Activated CD8-positive, alpha-beta memory T cell treated with anti-CD3 and anti-CD28 coated beads for 24 hours (primary cell): ENCODE measurements at places on chromosomes 12 and 14.

- no peak for DNase-seq
Measured at GRCh38 chr12:100243137-100243536, 23.7 kb downstream of the DEPDC4 start.

DNA sequence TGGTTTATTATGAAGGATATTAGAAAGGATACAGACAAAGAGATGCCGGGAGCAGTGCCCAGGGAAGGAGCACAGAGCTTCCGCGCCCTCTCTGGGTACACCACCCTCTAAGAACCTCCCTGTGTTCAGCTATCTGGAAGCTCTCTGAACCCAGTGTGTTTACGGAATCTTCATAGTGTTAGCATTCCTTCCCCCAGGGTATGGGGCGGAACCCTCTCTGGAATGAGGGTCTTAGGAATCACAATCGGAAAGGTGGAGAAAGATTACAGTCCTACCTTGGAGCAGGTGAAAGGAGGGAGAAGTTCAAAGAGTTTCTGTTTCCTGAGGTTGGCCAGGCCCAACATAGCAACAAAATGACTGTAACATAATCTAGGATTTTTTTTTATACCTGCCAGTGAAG is 6.8 kb upstream of the NUDT4 start:
- DNase-seq, result no peak

DNA sequence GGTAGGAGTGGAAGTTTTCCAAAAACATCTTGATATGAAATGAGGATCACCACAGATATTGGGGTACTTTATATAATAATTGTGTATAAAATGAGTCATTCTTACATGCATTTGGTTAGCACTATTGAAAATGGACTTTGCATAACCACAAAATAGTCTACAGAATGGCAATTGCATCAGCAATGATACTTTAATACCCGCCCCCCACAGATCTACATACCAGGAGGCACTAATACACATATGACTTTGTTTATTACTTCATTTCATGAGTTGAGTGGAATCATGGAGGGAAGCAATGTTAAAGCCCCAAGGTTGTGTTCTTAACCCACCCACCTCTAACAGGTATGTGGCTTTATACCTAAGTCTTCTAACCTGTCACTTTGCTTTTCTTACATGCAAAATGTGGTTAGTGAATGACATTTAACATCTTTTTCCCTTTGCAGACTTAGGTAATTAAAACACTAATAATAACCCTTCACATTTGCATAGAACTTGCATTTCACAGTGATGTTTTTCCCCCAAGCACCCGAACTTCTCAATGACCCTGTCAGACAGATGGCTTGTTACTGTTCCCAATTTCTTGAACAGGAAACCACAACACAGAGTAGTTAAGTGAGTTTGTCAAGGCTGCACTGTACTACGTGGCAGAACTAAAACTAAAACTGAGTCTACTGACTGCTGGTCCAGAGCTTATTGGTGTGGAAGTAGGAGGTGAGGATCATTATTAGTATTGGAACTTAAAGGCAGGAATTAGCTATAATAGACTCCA is 101.9 kb downstream of the NPAS3 start:
- no peak for DNase-seq

GRCh38 chr12:116087399-116087798 is 190.1 kb downstream of the MED13L start:
- DNase-seq, result no peak

- DNase-seq, result no peak
Measured at GRCh38 chr14:49888293-49888692, 4.6 kb upstream of the ARF6 start.

DNA sequence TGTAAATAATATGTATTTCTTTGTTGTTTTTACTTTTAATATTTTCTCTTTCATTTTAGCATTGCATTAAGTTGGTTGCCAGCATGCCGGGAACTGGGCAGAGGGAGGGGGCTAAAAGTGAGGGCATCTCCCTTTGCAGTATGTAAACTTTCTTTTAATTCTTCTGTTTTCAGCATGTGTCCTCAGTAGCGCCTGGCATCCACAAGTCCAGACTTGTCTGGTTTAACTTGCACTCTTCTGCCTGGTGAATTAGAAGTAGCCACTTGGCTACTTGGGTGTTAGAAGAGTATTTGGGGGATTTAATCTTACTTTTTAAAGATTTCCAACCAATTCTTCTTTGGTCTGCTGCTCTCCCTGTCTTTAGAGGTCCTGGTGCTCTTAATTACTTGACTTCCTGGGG is 117.2 kb upstream of the SCAF11 start:
- no peak for DNase-seq

DNA sequence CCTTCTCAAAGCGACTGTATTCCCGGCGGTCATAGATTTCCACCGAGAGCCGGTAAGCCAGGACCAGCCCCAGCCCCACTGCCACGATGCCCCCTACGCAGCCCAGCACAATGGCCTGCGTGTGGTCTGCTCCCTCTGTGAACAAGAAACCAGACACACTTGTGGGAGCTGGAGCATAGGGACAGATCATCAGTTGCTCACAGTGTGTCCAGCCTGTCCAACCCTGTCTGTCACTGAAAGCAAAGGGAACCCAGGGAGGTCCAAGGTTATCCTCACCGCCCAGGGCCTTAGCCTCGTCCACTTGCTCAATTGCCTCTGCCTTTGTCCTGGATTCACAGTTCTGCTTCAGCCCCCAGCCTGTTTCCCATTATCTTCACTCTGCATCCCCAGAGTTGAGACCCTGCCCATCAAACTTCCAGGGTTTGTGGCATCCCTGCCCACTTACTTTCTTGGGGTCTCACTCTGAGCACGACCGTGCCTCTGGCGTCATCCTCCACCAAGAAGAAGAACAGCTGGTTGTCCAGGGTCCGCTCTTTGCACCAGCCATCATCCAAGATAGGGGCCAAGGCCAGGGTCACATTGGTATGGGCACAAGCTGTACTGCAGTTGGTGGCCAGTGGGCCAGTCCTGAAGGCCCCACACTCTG is 11.3 kb upstream of the CSAD start:
- DNase-seq, result no peak

DNA sequence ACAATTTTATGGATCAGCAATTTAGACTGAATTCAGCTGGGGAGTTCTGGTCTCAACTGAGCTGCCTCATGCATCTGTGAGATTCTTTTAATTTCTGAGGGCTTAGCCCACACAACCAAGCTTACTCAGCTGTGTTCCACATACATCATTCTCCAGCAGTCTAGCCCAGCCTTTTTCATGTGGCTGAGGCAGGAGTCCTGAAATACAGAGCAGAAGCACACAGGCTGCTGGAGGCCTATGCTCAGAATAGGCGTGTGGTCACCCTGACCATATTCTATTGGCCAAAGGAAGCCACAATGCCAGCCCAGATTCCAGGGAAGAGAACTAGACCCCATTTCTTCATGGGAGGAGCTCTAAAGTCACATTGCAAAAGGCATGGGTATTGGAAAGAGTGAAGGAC is 72.3 kb upstream of the DHRS4 start:
- no peak for DNase-seq

- no peak for DNase-seq
Measured at GRCh38 chr14:92135269-92135668, 13.5 kb downstream of the CPSF2 start.

GRCh38 chr12:116556964-116557698 is 2.0 kb upstream of the MAP1LC3B2 start:
- DNase-seq, result no peak

DNA sequence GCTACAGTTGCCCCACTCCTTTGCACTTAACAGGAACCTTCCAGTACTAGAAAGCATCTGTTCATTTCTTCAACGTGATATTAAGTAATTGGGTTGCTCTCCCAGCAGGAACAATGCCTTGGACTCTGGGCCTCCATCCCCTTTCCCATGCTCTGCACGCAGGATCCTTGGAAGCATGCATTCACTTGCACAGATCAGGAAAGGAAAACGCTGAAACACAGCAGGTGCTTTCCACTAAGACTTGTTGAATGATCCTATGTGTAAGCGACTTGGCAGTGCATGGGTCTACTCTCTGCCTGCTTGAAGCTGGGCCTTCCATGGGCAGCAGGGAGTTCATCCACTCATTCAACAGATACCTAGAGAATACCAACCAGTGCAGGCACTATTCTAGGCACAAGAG is 2.3 kb downstream of the LTBP2 start:
- DNase-seq, result no peak

- no peak for DNase-seq
Measured at GRCh38 chr14:80906946-80907345, 34.6 kb downstream of the CEP128 start.

- DNase-seq, result no peak
Measured at GRCh38 chr14:65434216-65434850, 21.8 kb downstream of the FUT8 start.

DNA sequence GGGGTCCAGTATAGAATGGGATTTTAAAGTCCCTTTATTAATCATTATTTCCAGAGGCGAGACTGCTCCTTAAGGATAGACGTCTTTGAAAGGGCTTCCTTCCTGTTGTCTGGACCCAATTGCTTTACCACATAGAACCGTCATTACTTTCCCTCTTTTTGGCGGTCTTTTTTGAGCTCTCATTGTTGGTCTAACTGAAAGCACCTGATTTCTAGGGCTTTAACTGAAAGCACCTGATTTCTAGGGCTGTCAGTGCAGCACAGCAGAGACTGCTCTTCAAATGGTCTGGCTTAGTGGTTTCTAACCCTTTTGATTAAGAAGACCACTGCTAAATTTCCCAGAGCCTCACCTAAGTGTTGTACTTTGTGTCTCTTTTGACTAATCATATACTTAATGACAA is 95.8 kb downstream of the PRKCH start:
- no peak for DNase-seq

- DNase-seq, result no peak
Measured at GRCh38 chr14:50113381-50114035, 2.9 kb downstream of the VCPKMT start.

DNA sequence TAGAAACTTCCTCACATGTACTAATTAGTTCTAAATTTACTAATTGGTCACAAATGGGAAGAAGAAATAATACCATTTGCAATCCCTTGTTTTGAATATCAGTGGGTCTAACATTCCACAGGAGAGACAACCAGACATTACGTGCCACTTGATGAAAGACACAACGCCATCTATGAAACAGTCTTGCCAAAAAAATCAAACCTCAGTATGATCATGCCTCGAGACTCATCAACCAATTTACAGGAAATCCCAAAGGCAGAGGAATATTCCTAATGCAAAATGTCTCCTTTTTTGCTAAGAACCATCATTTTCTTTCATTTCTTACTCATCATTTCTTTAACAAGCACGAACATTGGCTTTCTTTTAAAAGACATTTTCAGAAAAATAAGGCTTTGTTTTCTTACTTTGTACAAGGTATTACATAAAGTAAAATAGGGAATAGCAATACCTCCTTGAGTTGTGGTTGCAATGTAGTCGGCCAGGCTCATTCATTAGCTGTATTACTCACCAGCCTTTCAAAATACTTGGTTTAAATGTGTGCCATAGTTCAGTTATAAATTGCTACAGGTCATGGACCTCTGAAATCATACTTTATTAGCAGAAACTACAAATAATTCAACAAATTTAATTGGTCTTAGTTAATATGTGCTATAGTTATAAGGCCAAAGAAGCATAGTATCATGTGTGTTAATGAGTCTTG is 436.2 kb upstream of the FLRT2 start:
- DNase-seq, result no peak

DNA sequence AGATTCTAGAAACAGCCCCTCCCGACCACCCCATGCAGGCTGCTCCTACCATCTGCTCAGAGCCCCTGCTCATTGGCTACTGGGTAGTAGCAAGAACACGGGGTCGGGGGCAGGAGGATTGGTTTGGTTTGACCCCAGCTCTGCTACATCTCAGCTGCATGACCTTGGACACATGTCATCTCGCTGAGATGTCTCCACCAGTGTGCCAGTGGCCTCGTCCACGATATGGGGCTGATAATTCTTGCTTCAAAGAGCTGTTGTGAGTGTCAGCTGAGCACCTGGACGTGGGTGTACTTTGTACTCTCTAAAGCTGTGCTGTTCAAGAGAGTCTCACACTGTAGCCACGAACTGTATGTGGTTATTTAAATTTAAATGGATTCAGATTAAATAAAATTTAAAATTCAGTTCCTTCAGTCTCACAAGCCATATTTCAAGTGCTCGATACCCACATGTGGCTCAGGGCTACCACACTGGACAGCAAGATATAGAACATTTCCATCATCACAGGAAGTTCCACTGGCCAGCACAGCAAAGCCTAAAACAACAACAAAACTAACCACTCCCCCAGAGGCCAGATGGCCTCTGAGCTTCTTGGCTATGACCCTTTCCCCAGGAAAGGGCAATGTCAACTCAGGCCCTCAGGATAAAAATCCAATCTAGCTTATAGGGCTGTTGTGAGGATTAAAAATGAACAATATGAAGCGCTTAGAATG is 18.6 kb downstream of the LTBP2 start:
- no peak for DNase-seq

DNA sequence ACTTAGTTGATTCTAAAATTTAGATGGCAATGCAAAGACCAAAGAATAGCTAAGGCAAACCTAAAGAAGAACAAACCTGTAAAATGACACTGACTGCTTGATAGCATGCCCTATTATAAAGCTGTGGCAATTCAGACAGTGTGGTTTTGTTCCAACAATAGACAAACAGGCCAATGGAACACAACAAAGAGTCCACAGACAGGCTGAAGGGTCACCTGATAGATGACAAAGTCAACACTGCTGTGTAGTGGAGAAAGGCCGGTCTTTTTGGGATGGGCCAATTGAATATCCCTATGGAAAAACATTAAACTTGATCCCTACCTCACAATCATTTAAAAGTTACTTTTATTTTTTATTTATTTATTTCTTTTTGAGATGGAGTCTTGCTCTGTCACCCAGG is 33.8 kb upstream of the SLC25A3 start:
- DNase-seq, result no peak

DNA sequence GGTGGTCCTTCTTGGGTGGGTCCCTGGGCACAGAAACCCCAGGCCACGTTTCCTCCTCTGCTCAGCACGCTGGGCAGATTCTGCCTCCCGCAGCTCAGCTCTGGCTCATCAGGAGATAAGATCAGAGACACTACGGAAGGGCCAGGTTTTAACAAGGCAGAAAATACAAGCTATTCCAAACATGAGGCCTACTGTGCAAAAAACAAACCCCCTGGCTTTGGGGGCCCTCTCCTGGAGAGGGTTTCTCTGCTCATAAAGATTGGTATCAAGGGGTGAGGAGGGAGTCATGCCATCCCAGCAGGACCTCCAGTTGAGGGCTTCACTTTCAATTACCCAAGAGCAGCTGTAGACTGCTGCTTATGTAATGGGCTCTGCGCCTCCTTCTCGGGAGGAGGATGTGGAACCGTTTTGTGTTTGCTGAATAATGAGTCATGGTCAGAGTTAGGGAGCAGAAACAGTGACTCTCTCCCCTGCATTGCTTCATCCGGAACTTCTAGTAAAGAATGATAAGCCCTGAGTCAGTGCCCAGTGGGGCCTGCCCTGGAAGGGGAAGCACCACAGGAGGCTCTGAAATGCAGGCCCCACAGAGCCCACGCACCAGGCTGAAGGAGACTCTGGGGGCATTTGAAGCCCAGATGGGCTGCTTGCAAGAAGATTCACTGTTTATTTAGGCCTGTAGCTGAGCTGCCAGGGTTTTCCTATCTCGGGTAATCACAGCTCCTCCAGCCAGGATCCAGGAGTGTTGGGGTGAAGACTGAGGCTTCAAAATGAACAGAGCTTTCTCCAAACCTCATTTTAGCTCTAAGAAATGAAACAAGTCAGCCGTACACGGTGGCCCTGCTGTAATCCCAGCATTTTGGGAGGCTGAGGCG is 79.3 kb downstream of the SSPN start:
- DNase-seq, result no peak

GRCh38 chr12:11804130-11804529 is 154.7 kb downstream of the ETV6 start:
- DNase-seq, result no peak

- DNase-seq, result no peak
Measured at GRCh38 chr14:70700955-70701585, 59.4 kb downstream of the TTC9 start.

GRCh38 chr12:38424436-38424835 is 107.9 kb downstream of the ALG10B start:
- no peak for DNase-seq
